ENCODE measurements at places on chromosomes 5 and 9. TPM values are rescaled to one million over a fixed set of nuclear protein-coding genes. Genes with fewer than 3 reads are reported as not detected.

Gene OR1J2
- total RNA-seq = not detected

Gene GPR151
- total RNA-seq = not detected

Gene SPATA31A3
- total RNA-seq = not detected

Gene S1PR3
- 1.00 TPM for total RNA-seq

Gene TAF9
- 92.5 TPM for total RNA-seq

Gene TESK1
- total RNA-seq = 27.9 TPM

Gene NOL6
- total RNA-seq = 52.1 TPM

Gene PCDHB14
- total RNA-seq = 0.44 TPM

Gene CARTPT
- total RNA-seq = not detected

Gene PCDHGB7
- total RNA-seq = 2.4 TPM

Gene IFNA21
- total RNA-seq = not detected

Gene PRLR
- 1.6 TPM for total RNA-seq

Gene PCDHGA6
- total RNA-seq = 0.49 TPM

Gene TAF11L12
- total RNA-seq = not detected

Gene PDZD2
- total RNA-seq = 0.16 TPM

Gene CAVIN4
- total RNA-seq = 1.5 TPM

Gene CER1
- total RNA-seq = not detected

Gene IFNB1
- total RNA-seq = not detected

Gene AQP7
- 2.4 TPM for total RNA-seq

Gene C1QTNF3
- total RNA-seq = 4.4 TPM

Gene EDIL3
- not detected for total RNA-seq

Gene C8G
- 0.77 TPM for total RNA-seq

Gene ANKRD33B
- total RNA-seq = 25.3 TPM

Gene C5
- total RNA-seq = 14.9 TPM

Gene PAM
- total RNA-seq = 48.0 TPM

Gene ZNF658
- total RNA-seq = 0.86 TPM

Gene FOXD4
- 0.93 TPM for total RNA-seq

Gene PLAC8L1
- total RNA-seq = not detected

Gene STOML2
- 239 TPM for total RNA-seq

Gene ZNF879
- total RNA-seq = 2.7 TPM

Gene IFNA13
- not detected for total RNA-seq

Gene C6
- total RNA-seq = not detected

Gene RNF20
- 37.4 TPM for total RNA-seq

Gene SLCO6A1
- not detected for total RNA-seq

Gene PRUNE2
- total RNA-seq = 3.7 TPM

Gene SPINK13
- total RNA-seq = not detected

Gene FGF10
- not detected for total RNA-seq

Gene ZBED3
- 38.8 TPM for total RNA-seq

Gene RFX3
- total RNA-seq = 4.5 TPM
